GM12891 (cell line): ENCODE measurements at places on chromosomes 2 and 18.
A peak's percentile ranks its signal among the peaks of the same experiment; 100 is the strongest.

DNA sequence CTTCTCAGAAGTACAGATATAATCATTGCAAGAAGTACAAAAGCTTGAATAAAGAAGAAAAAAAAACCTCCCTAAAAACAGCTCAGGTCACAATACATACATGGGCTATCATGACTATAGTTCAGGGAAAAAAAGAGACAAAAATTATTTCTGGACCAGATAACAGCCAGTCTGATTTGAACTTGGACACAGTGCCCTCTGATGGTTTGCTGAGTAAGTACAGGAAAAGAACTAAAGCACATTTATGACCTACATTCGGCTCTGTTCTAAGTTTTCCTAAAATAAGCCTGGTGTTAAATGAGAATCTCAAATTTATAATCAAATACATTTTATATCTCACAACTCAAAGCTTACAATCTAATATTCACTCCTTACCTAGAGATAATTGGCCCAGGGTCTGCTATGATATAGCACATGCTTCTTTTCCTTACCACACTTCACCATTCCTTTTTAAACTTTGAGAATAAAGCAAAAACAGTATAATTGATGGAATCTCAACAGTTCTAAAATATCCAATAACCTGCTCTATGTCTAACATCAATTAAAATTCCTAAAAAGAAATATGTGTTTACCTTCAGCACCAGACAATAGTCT, 81.1 kb downstream of the RAPH1 start:
- DNase-seq = no peak

GRCh38 chr2:175926272-175926671, 75.8 kb downstream of the LNPK start:
- DNase-seq = no peak

GRCh38 chr18:11962597-11962996, 18.7 kb upstream of the IMPA2 start:
- no peak for DNase-seq

- DNase-seq = no peak
Observed at GRCh38 chr2:167756446-167756845, 490.9 kb downstream of the STK39 start.

DNA sequence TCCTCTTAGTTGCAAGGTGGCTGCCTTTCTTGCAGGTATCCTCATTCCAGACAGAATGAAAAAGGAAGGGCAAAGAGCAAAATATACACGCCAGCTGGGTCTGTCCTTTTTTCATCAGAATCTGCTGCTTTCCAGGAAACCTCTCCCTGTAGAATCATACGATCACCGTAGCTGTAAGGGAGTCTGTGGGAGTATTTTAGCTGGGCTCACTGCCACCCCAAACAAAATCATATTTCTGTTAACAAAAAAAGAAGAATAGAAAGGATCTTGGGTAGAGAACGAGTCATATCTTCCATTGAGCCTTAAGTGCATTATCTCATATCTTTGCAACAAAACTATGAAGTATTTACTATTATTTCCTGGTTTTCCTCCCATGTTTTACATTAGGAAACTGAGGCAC, 15.0 kb upstream of the TANC1 start:
- no peak for DNase-seq

- no peak for DNase-seq
Observed at GRCh38 chr2:128304330-128304714, 14.3 kb downstream of the HS6ST1 start.

- DNase-seq = no peak
Observed at GRCh38 chr18:67467188-67467587, 49.3 kb downstream of the DSEL start.

GRCh38 chr2:41836948-41837347, 210.9 kb upstream of the PKDCC start:
- peak; percentile 4 for DNase-seq
